Islet precursor cell (in vitro differentiated cells): ENCODE measurements at places on chromosomes 4 and X.

DNA sequence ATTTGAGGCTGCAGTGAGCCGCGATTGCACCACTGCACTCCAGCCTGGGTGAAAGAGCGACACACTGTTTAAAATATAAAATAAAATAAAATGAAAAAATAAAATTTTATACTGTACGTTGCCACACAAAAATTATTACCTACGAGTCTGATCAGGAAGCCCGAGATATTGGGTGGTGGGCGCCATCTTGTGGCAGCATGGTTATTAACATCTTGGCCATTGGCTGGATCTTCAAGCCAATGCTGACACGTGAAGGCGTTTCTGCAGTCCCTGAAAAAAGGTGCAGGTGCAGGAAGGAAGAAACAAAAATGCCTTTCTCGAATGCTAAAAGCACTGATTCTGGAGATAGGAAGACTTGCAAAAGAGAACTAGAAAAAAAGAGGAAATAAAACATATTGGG is 4.9 kb upstream of the TLR8 start:
- peak; percentile 67 for DNase-seq

DNA sequence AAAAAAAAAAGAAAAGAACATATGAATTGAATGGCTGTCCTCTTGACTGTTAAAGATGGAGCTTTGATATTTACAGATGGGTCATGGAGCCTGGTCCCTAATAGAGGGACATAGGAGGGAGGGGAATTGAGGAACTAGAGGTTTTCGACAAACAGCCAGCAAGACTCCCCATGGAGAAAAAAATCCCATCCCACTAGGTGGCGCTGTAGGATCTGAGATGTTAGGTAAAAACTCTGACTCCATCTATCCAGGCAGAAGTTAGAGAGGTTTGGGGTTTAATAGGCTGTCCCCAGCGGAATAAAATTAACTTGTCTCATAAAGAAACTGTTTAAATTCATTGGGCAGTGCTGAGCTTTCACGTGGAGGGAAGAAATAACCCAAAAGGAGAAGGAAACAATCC is 45.9 kb downstream of the HMGB2 start:
- DNase-seq, result peak; percentile 78

DNA sequence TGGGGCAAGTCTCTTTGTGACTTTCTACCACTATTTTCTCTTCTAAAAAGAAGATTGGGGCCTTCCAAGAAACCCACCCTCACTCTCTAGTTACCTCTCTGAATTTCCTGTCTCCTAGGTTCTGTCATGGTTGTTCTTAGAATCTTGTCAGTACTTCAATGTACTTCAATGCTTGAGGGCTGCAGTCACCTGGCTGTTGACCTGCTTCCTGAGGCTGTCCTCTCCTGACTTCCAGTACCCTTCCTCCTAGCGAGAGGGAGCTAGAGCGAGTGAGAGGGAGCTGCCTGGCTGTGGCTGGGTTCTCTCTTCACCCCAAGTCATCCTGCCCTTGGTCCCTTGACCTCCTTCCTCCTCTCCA is 17.7 kb downstream of the CD99L2 start:
- no peak for DNase-seq

DNA sequence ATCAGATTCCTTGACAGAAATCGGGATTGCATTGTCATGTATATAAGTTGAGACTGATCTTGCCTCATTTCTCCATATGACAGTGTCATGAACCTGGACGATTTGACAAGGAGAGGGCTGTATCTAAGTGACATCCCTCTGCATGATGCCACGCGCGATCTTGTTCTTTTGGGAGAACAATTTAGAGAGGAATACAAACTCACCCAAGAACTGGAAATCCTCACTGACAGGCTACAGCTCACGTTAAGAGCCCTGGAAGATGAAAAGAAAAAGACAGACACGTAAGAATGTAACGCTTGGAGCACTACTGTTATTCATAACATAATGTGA is 40.9 kb downstream of the GUCY1B1 start:
- DNase-seq, result no peak

GRCh38 chr4:189049682-189050081 is 891.0 kb upstream of the FRG1 start:
- no peak for DNase-seq

- no peak for DNase-seq
Measured at GRCh38 chrX:6227453-6227835, 1.2 kb downstream of the NLGN4X start.

DNA sequence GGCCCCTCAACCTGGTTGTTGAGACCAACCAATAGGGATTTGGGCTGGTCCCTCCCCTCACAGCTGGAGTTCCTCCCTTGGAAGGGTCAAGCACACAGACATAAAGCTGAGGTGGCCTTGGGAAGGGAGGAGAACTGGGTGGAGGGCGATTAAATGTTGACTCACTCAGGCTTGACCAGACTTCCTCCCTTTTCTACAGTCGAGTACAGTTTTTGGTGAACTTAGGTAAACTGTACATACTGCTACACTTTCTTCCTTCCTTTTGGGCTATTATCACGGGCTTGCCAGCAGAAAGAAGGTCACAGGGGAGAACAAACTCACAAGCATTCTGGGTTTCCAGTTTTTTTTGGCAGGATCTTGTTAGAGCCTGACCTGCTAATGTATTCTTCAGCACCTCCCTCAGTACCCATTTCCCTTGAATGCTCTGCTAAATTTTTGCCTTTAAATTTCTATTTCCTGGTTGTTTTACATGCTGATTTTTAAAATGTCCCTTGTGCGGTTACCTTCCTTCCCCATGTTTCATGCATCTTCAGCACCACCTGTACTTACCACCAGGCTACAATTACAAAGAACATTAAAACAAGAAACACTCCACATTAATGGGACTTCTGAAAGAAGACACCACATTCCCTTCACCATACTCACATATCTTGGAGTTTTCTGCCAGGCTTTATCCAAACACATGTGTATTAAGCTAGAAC is 135.2 kb upstream of the RASGEF1B start:
- peak; percentile 85 for DNase-seq

GRCh38 chrX:18899796-18900380 is 84.0 kb downstream of the PHKA2 start:
- DNase-seq, result peak; percentile 63

DNA sequence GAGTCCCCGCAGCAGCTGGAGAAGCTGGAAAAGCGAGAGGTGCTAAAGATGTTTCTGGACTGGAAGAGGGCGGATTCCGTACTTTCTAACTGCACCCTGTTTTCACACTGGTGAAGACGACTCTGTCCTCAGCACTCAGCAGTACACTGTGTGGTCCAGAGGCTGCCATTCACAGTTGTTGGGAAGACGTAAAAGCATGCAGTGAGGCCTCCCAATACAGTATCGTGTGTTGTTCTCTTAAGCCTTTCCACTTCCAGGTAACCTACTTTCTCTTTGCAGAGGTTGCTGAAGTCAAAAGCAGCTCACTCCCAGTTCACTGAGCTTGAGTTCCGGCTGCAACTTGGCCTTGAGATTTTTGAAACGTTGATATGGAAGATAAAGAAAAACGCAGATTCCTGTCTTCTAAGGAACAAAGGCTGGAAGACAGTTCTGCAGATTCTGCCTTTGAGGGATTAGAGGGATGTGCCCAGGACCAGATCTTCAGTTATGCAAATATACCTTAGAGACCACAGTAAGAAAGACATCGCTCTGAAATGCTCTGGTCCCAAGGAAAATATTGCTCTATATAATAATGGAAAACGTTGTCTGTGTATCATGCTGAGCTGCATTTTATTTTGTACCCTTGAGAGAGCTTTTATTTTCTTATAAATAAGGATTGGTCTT is 540.9 kb downstream of the TRIML1 start:
- DNase-seq, result no peak

DNA sequence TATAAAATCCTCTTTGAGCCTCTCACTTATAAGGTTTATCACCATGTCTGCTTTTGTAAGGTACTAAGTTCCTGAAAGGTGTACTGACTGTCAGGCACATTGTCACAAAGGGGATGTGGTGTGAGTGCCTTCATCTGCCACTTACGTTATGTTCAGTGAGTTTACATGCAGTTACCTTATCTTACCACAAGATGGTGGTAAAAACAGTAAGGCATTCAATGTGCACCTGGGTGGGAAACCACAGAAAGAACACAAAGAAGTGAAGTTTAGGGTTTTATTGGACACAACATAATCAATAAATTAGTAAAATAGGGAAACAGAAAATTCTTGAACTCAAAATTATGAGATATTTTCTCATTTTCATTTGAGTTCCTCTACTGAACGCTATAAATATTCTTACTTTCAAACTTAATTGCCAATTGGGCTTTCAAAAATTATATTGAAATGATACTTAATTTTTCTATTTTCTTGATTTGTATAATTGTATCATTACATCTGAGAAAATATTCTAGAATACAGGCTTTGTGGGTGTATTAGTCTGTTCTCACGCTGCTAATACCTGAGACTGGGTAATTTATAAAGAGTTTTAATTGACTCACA is 650.8 kb downstream of the PCDH7 start:
- DNase-seq, result no peak

GRCh38 chr4:55143858-55144257 is 18.5 kb upstream of the KDR start:
- no peak for DNase-seq

GRCh38 chr4:112736718-112737135 is 99.8 kb downstream of the LARP7 start:
- no peak for DNase-seq

GRCh38 chr4:184329235-184329634 is 111.6 kb upstream of the ENPP6 start:
- DNase-seq, result no peak

DNA sequence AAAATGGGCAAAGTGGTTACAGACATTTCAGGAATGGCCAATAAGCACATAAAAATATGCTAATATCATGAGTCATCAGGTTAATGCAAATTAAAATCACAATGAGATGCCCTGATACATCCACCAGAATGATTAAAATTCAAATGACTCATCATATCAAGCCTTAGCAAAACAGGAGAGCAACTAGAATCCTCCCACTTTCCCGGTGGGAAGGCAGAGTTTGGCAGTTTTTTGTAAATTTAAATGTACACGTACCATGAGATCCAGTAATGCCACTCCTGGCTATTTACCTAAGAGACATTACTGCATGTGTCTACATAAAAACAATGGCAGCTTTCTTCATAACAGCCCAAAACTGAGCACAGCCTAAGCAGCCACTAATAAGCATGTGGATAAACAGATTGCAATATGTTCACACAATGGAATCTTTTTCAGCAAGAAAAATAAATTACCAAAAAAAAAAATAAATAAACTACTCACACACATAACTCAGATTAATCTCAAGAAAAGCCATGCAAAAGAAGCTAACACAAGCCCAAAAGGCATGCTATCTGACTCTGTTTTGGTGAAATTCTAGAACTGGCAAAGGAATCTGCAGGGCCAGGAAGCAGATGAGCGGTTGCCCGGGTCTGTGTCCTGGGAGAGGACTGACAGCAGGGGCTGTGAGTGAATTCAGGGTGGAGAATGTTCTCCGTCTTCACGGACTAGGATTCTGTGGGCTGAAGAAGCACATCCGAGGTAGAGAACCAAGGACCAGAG is 48.8 kb downstream of the AFAP1 start:
- no peak for DNase-seq

DNA sequence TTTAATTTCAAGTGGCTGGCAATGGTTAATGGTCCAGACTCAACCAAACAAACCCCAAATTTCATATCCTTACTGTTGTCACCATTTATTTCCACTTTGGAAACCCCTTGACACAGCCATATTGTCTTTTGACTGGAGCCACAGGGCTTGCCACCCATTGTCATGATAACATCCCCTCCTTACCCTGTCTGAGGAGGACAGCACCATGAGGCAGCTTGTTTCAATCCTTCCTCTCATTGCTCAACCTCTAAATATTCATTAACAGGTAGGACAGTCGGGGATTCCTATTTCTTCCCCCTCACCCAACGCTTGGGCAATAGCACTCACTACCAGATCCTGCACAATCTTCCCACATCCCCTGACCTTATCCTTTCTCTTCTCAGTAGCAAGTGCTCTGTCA is 92.1 kb downstream of the CEP135 start:
- no peak for DNase-seq

- no peak for DNase-seq
Measured at GRCh38 chr4:44149282-44149681, 299.3 kb downstream of the KCTD8 start.

GRCh38 chrX:15675490-15675921 is 10.9 kb upstream of the CLTRN start:
- peak; percentile 89 for DNase-seq

DNA sequence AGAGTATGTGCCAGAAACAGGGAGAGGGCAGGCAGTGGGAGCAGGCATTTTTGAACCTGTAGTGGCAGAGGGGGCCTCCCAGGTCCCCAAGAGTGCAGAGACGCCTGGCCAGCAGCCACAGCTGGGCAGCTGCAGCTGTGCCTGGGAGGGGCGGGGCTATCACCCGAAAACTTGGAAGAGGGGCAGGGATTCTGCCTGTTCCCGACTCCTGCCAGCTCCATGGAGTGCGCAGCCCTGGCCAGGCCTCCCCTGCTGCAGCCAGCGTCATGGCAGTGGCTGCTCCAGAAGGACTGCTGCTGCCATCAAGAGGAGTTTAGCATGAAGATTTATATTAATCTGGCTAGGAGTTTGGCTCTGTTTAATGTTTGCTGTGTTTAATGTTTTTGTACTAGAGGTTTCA is 532.1 kb upstream of the PITX2 start:
- no peak for DNase-seq

DNA sequence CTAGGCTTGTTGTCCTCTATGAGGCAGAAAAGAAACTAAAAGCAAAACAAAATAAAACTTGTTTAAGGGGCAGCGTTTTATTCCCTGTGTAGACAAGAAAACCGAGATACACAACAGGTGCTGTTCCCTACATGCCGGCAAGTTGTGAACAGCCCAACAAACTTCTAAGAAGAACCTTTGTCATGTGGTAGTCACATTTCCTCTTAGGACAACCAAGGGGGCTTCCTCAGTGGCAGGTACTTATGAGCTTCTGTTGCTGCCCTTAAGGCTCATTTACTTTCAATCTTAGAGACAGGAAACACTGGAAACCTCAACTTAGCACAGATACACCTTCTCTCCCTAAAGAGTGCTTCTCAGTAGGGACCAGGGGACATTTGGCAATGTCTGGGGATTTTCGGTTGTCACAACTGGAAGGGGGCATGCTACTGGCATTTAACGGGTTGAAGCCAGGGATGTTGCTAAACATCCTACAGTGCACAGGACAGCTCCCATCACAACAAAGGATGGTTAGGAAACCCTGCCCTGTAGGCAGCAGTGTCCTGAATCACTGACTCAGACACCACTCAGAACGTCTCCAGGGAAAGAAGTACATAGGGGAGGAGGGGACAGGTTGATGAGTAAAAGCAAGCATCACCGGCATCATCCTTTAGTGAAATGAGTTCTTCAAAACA is 111.0 kb downstream of the ASB9 start:
- DNase-seq, result no peak

DNA sequence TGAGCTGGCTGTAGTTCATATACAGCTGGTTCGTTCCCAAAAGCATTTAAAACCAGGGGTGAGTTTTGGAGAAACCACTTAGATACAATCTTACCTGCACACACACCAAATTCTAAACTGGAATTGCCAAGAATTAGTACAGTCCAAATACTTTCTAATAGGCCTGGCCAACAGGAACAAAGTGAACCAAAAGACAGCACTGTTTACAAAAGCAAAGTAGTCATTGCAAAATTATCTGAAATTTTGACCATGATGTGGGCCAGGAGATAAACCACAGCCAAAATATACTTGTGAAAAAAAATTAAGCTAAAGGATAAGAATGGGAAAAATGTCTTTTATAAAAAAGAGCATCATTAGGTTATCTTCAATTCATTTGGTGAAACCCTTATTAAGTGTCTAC is 37.9 kb upstream of the NAP1L5 start:
- no peak for DNase-seq
